Activated T-cell treated with anti-CD3 and anti-CD28 coated beads, Interleukin-2, amount 50 U/mL, for 72 hours (primary cell): ENCODE measurements at places on chromosomes 2 and 18.
A peak's percentile ranks its signal among the peaks of the same experiment; 100 is the strongest.

DNA sequence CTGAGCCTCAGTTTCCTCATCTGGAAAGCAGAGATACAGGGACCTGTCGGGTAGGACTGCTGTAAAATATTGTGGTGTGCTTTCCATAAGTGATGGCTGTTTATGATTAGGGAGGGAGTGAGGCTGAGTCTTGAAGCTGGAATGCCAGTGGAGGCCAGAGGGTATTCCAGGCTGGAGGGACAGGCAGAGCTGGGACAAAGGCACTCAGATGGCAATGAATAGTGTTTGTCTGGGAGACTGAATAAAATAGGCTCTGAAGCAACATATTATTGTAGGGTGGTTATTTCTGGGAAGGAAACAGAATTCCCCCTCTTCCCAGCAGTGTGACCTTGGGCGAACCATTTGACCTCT lies 120.7 kb downstream of the INHBB start:
- DNase-seq: no peak

DNA sequence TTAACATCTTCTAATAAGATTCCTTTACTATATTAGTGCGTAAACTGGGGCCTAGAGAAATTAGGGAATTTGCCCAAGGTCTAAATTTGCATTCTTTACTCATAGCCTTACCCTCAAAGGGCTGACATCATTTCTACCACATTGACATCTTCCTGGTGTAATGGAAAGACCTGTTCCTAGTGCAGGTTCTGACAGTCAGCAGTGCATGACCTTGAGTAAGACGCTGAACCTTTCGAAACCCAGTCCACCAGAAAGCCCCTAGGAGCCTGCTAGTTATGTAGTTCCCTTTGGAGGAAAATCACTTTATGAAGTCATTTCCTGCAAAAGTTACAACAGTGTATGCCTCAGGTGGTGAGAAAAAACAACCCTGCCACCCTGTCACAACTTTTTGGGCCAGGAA lies 388.3 kb downstream of the TNS1 start:
- no peak for DNase-seq

- no peak for DNase-seq
Observed at GRCh38 chr2:47719099-47719498, 63.8 kb upstream of the MSH6 start.

GRCh38 chr2:177393203-177393755 lies 706 bp downstream of the AGPS start:
- peak; percentile 12 for DNase-seq

- no peak for DNase-seq
Observed at GRCh38 chr2:109466674-109467575, 146.8 kb downstream of the SEPTIN10 start.

- DNase-seq: no peak
Observed at GRCh38 chr18:45274026-45274425, 341.2 kb upstream of the SLC14A2 start.

DNA sequence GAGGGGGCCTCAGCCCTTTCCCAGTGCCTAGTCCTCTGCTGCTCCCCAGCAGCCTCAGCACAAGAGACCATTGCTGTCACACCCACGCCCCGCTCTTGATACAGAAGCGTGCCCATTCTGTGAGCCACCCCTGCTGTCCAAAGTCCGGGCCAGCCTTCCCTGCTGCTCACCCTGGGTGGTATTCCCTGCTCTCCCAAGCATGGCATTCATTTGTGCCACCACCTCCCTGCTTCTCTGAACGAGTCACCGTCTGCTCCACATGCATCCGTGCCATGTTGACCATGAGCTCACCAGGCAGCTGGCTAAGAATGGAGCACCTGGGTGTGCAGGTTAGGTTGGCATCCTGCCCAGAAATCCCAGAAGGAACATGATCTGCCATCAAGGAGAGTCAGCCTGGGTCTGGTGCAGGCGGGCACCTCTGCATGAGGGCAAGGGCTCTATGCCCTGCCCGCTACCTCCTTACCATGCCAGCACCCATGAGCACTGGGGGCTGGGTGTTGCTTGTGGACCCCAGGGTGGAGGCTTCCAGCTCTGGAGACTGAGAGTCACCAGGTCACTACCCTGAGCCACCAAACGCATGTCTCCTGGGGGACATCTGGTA lies 63.0 kb downstream of the TWIST2 start:
- no peak for DNase-seq

GRCh38 chr2:185181901-185182300 lies 556.7 kb upstream of the FSIP2 start:
- no peak for DNase-seq

DNA sequence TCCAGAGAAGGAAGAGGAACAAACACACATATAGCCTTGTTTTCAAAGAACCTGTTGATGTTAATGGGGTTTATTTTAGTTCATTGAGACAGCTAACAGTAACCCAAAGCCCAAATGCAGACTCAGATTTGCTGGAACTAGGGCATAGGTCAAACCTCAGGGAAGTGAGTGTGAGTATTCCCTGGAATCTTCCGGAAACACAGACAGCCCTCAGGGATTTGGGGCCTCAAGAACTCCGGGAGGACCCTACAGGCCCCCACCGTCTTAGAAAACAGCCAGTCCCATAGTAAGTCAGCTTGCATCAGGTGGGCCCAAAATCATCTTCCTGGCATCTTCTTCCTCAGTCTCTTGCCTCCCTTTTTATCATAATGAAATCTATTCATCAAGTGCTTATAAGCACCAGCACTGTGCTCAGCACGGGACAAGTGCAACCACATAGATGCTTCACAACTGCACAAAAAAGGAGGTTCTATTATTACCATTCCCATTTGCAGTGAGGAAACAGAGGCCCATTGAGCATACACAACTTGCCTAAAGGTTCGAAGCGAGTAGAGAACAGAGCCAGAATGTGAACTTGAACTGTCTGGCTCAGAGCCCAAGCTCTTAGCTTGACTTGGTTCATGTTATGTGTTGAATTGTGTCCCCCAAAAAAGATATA lies 50.2 kb upstream of the BCL11A start:
- no peak for DNase-seq

DNA sequence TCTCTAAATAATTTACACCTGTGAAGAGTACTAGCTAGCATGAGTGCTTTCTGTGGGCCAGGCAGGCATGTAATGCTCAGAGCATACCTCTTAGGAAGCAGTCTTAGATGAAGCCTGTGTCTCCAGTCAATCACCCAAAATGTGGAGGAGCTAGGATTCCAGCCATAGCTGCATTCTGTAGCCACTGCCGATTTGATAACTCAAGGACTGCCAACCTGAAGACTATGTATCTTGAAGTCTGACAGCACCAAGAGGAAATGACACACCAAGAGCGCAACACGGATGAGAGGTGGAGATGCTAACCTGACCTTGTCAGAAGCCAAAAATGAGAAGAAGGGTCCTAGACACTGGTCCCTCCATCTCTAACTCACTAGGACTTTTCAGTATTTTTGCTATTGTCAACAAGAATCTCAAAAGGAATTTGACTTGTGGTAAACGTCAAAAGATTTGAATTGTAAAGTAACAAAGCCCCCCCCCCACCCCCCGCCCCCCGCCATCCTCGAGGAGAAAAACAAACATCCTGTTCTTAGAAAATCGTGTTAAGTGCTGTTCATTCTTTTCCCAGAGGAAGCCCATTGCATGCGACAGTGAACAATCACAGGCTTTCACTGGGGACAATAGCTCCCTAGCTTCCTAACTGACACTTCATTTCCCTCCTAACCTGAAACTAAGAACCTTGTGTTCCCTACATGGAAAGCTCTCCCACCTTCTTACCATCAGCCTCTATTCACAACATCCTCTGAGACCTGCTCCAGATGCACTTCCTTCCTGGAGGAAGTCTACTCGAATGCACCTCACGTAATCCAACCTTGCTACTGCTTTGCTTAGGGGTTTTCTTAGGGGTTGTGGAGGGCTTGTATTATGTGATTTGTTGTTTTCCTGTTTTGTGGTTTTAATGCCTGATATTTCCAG lies 14.7 kb downstream of the CDC42EP3 start:
- DNase-seq: peak; percentile 33
